Camera-type eye (tissue), 1 donor: ENCODE measurements at places on chromosomes 12 and 14. TPM values are rescaled to one million over a fixed set of nuclear protein-coding genes. Genes with fewer than 3 reads are reported as not detected.

The GPR137C gene
- total RNA-seq: 42.0 TPM

The CARMIL3 gene
- total RNA-seq: 7.8 TPM

The GZMB gene
- total RNA-seq: not detected

The PTPN21 gene
- total RNA-seq: 21.6 TPM

The CAPZA3 gene
- not detected for total RNA-seq

The SEC23A gene
- total RNA-seq: 152 TPM

The NFE2 gene
- 3.7 TPM for total RNA-seq

The JAG2 gene
- total RNA-seq: 22.8 TPM

The WSCD2 gene
- total RNA-seq: 7.5 TPM

The TAS2R13 gene
- 12.4 TPM for total RNA-seq

The ACAD10 gene
- total RNA-seq: 37.1 TPM

The TCL1B gene
- not detected for total RNA-seq

The CLEC6A gene
- total RNA-seq: 0.27 TPM

The C12orf57 gene
- 139 TPM for total RNA-seq

The GPR84 gene
- 0.16 TPM for total RNA-seq

The ALDH1L2 gene
- 23.9 TPM for total RNA-seq

The HOXC13 gene
- not detected for total RNA-seq
